ENCODE measurements at places on chromosomes 4 and X.

GRCh38 chr4:23903859-23904438, 14.1 kb upstream of the PPARGC1A start:
- DNase-seq, result no peak

- no peak for DNase-seq
Measured at GRCh38 chr4:105707782-105708180, 708 bp downstream of the INTS12 start.

GRCh38 chr4:8700531-8700930, 108.0 kb downstream of the CPZ start:
- DNase-seq, result no peak

DNA sequence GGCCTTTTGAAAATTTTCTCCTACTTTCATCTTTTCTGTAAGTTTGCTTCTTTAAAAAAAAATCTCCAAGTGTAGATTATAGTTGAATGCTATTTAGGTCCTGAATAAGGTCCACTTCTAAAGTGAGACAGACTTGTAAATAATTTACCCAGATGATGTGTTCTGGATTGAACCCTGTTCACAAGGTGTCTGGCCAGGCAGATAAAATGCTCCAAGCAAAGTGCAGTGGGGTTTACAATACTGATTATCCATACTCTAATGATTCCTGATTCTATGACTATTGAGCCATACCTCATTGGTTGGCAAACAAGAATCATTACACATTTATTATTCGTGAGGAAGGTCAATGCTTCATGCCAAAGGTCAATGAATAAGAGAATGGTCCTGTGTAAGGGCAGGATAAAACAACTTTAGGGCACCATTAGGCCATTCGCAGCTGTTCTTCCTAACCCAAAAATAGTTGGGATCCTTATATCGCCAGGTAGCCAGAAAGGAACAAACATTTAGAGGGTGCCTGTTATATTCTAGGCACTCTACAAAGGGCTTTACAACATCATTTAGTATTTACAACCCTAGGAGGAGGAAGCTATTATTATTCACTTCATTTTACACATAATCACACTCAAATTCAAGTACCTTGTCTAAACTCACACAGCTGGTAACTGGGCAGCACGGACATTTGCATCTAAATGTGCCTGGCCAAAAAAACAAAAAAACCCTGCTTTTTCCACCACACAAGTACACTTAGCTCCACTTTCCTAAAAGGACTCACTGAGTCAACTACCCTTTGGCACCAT, 18.6 kb upstream of the SAT1 start:
- DNase-seq, result no peak

GRCh38 chrX:118225711-118226428, 109.3 kb upstream of the KLHL13 start:
- peak; percentile 4 for DNase-seq

DNA sequence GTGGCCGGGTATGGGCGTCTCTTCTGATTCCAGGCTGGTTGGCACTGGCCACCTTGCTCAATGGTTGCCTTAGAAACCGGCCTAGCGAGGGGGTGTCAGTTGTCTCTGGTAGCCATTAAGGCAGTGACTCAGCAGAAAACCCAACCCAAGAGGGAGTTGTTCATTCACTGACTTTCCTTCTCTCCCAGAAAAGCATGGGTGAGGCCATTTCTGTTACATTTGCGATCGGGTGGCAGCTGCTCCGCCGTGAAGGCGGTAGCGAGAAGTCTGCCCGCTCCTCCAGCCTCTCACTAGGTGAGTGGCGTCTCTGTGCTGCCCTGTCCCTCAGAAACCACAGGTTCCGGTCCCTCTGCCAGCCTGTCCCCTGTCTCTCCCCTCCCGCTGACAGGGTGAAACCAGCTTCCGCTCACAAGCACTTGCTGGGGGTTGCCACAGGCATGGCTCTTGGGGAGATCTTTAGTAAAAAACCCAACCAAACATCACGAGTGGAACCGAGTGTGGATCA, 17.4 kb downstream of the IRAK1 start:
- DNase-seq, result no peak

Data from brain microvascular endothelial cell (primary cell).